ENCODE measurements at places on chromosomes 2 and 18.

DNA sequence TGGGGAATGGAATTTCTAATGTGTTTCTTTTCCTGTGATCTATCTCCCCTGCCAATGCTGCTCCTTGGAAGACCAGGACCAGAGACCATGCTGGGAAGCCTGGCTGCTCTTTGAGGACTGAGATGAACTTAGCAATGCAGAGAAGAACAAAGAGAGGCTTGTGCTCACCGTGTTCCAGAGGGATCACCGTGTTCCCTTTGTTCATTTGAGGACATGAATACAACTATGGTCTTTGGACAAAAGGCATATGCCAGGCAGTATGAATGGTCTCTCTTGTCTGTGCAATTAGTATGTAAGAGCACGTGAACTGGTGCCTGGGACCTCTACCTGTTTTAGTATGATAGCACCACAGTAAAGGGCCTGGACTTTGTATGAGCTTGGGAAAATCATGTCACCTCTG, 139.9 kb downstream of the TDRD15 start:
- no peak for DNase-seq

DNA sequence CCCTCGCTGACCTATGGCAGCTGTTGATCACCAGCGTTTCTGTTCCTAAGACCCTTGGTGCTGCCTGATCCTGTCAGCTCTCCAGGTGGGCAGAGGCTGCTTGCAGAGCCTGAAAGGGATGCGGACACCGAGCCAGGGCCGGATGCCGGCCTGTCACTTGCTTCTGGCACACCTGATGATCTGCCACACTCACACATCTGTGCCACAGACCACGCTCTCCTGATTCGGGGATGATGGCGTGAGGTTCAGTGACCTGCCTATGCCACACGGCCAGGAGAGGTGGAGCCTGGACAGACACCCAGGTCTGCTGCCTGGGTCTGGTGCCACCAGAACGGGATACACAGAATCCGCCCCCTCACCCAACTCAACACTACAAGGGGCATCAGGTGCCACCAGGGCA, 129.4 kb upstream of the GLI2 start:
- DNase-seq = no peak

DNA sequence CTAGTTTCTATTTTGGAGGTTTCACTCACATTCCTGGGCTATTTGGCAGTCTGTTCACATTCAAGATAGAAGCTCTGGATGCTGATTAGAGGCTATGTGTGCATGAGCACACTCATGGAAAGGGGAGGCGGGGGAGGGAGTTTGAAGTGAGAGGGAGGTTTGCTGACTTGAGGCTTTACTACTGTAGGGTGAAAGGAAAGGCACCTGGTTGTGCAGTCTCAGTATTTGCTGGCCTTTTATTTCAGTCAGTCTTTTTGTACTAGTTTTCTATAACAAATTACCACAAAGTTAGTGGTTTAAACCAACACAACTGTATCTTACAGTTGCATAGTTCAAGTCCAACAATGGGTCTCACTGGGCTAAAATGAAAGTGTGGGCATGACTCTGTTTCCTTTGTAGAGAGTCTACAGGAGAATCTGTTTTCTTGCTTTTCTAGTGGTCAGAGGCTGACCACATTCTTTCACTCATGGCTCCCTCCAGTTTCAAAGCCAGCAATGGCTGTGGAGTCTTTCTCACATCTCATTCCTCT, 47.7 kb upstream of the NR4A2 start:
- no peak for DNase-seq

GRCh38 chr18:59059140-59059539, 80.5 kb upstream of the SEC11C start:
- DNase-seq = no peak

DNA sequence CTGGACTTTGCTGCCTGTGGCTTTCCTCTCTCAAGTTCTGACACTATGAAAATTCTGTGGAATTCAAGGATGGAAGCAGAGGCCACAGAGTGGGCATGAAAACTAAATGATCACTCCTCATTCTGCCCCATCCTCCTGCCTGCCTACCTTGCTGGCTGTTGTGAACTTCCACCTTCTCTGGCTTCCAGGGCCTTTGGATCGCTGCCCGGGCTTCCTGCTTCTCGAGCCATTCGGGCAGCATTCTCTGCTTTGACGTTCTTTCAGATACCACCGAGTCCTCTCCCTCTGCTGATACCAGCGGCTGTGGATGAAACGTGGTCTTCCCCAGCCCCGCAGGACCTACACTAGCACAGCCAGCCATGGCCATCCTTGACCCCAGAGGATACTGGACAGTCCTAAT, 327.7 kb upstream of the SLC14A2 start:
- DNase-seq = no peak

DNA sequence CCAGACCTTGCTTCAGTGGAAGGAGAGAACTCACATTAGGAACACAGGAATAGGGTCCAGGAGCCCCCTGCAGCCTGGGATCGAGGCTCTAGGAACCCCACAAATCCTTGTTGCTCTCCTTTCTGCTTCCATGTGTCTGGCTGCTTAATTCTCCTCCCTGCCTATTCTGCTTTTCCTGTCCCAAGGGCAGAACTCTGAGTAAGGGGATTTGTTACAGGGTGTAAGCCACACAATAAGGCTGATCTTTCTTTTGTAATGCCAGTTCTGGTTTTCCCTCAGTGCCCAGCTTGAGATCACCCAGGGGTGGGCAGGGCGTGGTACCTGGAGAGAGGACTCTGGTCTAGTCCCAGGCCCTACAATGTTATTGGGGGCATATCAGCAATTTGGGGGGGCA, 119.6 kb upstream of the MGAT5 start:
- no peak for DNase-seq

DNA sequence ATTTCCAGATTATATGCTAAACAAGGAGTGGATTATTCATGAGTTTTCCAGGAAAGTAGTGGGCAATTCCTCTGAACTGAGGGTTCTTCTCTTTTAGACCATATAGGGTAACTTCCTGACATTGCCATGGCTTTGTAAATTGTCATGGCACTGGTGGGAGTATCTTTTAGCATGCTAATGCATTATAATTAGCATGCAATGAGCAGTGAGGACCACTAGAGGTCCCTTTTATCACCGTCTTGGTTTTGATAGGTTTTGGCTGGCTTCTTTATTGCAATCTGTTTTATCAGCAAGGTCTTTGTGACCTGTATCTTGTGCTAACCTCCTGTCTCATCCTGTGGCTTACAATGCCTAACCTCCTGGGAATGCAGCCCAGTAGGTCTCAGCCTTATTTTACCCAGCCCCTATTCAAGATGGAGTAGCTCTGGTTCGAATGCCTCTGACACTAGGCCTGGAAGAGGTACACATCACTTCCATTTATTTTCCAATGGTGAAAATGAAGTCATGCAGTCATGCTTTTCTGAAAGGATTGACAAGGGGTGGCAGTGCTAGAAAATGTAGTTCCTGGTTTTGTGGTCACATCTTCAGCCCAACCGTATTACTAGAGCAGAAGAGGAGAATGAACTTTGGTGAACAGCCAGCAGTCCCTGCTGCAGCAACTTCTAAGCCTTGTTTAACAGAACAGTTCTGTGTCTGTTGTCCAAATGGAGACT, 26.6 kb upstream of the ITGA4 start:
- no peak for DNase-seq
